ENCODE measurements at places on chromosomes 5 and 9.
A peak's percentile ranks its signal among the peaks of the same experiment; 100 is the strongest.

DNA sequence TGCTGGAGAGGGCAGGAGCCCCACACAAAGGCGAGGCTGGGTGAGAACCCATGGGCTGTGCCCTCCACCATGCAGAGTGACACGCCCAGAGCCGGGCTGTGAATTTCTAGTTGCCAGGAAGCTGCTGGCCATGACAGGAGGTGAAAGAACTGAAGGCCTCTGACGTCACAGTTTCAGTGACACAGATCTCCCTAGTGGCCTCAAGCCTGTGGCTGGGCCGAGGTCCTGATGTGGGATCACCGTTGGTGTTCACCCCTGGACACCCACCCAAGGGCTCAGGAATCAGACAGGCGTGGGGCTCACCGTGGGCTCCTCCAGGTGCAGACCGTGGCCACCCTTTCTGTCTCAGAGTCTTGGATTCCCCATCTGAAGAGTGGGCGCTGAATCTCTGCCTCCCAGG, 39.9 kb downstream of the MSX2 start:
- no peak for DNase-seq

DNA sequence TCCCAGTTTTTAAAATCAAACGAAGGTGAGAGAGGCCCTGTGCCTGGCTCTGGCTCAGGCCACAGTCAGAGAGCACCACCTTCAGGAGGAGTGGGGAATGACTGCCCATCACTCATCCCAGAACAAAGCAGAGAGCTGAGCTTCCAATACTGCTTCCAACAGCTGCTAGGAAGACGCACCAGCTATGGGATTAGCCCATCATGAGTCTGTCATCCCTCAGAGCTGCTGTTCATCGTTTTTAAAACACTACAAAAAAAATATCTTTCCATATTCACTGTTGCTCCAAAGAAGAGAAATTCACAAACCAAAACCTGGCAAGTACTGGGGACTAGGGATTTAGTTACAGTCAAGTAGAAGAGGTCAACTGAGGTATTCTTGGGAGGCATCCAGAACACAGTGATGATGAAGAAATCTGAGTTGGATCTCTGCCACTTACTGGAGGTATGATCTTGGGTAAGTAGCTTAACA, 102.4 kb downstream of the CDK5RAP2 start:
- peak; percentile 5 for DNase-seq

- peak; percentile 58 for DNase-seq
These were observed 62.3 kb downstream of the CXXC5 start for GRCh38 chr5:139710319-139711066.

DNA sequence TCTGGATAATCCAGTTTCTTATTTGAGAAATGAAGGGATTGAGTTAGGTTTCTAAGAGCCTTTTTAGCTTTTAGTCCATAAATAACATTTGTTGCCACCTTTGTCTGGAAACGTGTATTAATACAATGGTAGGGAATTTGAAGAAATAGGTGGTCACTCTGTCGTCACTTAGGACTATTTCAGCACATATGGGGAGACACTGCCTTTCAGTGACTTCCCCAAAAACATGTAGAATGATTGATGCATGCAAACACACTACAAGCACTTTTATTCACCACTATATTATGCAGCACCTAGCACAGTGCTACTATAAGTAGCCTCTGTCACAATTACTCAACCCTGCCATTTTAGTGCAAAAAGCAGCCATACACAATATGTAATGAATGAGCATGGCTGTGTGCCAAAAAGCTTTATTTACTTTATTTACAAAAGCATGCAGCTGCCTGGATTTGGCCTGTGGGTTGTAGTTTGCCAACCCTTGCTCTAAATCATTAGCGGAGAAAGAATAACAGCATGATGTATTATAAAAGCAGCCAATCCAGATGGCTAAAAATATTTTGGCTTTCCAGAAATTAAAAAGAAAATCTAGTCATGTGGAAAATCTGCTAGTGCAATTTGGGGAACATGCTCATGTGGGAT, 154.2 kb upstream of the HMHB1 start:
- no peak for DNase-seq

DNA sequence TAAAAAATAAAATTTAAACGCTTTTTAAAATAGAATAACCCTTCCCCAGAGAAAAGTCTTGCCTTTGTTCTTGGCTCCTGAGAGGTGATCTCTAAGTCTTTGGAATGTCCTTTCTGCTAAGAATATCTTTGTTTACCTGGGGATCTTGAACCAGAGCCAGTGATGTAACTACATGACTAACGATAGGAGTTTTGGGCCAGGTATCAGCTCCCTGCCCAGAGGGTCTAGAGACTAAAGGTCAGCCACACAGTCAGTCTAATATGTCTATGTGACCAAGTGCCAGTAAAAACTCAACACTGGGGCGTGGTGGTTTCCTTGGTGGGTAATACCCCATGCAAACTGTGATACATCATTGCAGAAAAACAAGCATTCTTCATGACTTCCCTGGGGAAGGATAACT, 1351.9 kb upstream of the C9orf72 start:
- DNase-seq = no peak

DNA sequence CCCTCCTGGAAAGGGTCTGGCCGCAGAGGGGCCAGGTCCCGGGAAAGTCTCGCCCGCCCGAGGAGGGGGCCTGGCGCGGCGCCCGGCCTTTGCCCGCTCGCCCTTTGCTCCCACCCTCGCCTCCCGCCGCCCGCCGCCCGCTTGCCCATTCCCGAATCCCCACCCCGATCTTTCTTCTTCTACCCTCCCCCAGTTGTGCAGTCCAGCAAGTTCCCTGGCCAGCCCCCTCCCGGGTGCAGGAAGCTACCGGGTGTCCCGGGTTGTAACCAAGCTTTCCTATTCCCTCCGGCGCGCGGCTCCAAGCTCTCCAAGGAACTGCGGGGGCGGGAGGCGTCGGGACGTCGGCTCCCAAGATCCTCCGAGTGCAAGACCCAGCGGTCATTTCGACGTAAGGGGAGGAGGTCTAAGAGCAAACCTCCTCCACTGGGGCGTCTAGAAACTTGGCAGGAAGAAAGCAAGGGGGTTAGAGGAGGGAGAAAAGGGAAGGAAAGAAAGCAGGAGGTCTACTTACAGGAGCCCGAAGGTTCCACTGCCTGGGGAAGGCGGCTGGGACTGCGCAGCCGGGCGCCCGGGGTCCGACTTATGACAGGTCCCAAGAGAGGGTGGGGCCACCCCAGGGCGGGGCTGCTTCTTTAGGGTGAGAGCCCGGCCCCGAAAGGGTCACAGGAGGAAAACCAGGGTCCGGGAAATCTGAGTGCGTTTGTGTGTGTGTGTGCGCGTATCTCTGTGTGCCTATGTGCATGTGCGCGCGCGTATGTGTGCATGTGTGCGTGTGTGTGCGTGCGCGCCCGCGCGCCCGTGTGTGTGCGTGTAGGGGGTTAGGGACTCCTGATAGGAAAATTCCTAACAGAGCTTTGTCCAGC, at the start of gene PTGR1:
Gene PTGR1, minus strand, starts transcription at position 556 of the 863 bp plus-strand sequence. CDS start 2,225 bp downstream, outside the sequence.
- DNase-seq = peak; percentile 19

DNA sequence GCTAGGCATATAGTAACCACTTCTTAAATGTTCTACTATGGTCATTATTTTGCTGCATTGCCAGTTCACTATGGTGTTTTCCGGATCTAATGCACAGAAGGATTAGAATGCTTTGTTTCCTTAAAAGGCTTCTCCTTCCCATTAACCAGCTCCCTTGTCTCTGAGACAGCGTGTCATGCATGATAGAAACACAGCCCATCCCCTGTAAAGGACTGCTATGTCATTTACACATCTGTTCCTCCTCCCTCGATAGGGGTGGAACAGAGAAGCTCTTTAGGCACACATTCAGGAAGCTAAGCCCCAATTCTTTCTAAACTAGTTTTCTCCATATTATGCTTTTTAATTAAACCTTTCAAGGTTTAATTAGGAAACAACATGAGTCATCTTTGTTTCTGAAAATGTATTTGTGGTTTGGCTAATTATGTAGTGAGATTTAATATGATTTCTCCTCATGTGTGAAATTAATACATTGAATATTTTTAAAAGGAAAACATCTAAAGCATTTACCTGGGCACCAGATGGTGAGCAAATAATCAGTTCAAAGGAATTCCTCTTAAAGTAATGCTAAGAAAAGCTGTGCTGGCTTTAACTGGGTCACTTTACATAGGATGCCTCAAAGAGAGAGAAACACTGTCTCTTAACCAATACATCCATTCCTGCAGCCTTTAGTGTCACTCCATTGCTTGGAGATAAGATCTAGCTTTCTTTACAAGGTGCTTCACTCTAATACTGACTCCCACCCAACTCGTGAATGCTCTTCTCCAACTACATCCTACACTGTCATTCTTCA, 133.3 kb upstream of the PPP1R2B start:
- DNase-seq = no peak

GRCh38 chr5:107815109-107815508, 144.4 kb upstream of the EFNA5 start:
- DNase-seq = no peak

DNA sequence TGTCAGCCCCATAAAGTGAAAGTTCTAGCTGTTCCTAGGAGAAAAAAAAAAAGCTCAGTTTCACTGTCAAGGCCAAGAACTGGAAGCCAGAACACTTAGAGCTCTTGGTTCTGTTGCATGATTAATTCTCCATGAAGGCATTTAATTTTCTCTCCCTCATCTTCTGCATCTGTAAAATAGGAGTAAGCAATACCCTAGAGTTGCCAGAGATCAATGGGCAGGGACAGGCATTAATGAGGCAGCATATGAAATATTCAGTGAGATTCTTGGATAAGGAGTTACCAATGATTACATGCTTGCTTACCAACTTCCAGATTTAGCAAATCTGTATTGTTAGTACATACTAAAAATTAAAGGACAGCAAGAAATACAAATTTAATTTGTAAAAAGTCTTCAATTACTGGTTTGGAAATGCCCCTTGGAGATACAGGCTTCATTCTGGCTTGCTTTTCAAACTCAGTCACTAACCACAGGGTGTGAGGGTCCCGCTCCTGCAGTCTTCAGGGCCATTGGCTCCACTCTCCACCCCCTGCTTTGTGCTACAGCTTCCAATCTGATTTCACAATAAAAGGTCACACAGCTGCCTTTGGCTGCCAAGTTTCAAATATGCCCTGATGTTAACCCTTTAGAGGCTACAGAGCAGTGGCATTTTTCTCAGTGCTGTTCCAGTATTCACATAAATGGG, 624.6 kb downstream of the BNC2 start:
- no peak for DNase-seq

GRCh38 chr5:78741019-78741418, 92.4 kb upstream of the LHFPL2 start:
- DNase-seq = no peak

DNA sequence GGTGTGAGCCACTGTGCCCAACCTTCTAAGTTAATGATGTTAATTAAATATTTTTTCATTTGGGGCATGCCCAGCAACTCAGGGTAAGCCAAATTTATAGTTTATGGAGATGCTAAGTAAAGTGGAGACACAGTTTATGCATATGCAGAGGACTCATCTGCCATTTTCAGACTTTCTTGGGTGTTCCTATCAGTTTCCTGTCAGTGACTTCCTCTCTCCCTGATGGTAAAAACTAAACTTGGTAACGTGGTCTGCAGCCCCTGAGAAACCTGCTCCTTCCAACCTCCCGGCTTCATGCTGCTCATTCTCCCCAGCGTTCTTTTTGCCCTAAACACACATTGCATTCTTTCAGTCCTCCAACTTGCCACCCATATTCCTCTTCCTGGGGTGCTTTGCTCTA, 48.4 kb upstream of the TUT7 start:
- DNase-seq = no peak

DNA sequence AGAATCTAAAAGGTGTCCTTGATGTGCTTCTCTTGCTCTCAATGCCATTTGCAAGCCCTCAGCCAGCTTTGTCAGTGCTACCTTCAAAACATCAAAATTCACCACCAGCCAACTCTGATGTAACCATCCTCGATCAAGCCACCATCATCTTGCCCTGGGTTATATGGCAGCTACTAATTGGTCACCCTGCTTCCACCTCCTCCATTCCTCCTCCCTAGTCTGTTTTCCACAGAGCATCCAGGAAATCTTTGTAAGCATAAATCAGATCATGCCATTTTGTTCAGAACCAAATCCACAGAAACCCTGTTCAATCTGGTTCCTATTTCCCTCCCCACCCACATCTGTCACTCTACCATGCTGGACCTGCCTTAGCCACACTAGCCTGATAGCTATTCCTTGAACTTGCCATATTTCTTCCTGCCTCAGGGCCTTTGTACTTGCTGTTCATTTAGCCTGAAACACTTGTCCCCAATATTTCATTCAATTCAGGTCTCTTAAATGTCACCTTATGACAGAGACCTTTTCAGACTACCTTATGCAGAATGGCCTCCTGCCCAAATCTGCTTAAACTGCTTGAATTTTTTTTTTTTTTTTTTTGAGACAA, 1.9 kb upstream of the B4GALT1 start:
- no peak for DNase-seq

- peak; percentile 5 for DNase-seq
These were observed 30.8 kb downstream of the LIX1 start for GRCh38 chr5:97111616-97112015.

- DNase-seq = peak; percentile 23
These were observed 823 bp downstream of the ST6GALNAC6 start for GRCh38 chr9:127898433-127899127.

DNA sequence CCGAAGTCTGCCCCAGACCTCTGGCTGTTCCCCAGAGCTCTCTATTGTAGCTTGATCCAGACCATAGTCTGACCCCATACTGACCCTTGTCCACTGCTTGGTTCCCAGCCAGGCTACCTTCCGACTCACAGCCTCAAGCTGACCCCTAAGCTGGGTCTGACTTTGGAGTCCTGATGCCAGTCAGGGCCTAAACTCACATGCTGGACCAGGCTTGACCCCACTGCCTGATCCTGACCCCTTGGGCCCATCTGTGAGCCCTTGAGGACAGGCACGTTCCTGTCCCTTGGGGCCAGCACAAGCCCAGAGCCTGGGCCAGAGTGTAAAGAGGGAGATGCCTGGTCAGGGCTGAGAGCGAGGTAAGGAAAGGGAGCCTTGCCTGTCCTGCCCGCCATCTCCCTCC, 32.7 kb upstream of the ENHO start:
- no peak for DNase-seq

- no peak for DNase-seq
These were observed 291.8 kb downstream of the AOPEP start for GRCh38 chr9:95018099-95018936.

DNA sequence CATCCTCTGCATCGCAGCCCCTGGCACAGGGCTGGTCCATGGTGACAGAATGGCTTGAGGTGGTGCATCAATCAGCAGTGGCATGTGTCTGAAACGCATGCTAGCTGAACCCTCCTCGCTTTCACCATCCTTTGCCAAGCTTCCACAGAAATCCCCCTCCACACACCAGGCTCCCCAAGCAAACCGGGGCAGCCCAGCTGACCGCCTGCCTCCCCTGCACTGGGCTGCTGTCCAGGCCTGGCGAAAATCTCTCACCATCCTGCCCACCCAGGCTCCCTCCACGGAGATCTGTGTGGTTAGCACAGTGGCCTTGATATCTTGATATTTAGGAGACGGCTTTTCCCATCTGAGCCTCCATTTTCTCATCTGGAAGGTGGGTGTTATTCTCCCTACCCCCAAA, 905 bp upstream of the HRH2 start:
- DNase-seq = no peak

DNA sequence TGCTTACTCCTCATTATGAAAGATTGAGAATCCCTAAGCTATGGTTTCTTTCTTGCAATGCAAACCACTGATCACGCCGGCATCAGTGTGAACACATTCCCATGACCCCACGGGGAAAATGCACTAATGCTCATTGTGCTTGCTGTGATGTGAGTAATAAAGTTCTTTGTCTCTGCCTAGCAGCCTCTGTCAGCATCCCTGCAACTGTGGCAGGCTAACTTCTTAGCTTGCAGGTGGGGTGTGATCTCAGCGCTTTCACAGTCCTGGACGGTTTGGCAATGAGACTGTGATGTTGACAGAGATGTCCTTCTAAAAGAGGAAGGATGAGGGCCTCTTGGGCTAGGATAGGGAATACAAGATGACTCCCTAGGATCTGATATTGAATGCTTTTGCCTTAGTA, 1218.7 kb downstream of the EFNA5 start:
- no peak for DNase-seq

- no peak for DNase-seq
These were observed 141.7 kb downstream of the MYO10 start for GRCh38 chr5:16794269-16794913.
